ENCODE measurements at places on chromosomes 7 and 10.

GRCh38 chr7:135192914-135193536 is 18.3 kb downstream of the WDR91 start:
- DNase-seq = no peak

GRCh38 chr10:92829786-92830377 is 18.4 kb upstream of the EXOC6 start:
- DNase-seq = no peak

GRCh38 chr7:65839846-65840245 is 33.0 kb upstream of the VKORC1L1 start:
- DNase-seq = no peak

GRCh38 chr7:151724920-151725584 is 151.9 kb downstream of the PRKAG2 start:
- no peak for DNase-seq

DNA sequence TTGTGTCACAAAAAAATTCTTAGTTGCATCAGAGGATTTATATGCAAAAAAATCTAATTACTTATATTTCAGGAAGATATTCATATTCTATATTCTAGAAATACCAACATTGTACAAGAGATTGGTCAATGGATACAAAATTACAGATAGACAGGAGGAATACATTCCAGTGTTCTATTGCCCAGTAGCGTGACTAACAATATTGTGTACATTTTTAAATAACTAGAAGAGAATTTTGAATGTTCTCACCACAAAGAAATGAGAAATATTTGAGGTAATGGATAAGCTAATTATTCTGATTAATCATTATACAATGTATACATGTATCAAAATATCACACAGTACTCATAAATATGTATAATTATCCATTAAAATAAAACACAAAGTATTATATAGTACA is 253.3 kb downstream of the IPMK start:
- DNase-seq = no peak

DNA sequence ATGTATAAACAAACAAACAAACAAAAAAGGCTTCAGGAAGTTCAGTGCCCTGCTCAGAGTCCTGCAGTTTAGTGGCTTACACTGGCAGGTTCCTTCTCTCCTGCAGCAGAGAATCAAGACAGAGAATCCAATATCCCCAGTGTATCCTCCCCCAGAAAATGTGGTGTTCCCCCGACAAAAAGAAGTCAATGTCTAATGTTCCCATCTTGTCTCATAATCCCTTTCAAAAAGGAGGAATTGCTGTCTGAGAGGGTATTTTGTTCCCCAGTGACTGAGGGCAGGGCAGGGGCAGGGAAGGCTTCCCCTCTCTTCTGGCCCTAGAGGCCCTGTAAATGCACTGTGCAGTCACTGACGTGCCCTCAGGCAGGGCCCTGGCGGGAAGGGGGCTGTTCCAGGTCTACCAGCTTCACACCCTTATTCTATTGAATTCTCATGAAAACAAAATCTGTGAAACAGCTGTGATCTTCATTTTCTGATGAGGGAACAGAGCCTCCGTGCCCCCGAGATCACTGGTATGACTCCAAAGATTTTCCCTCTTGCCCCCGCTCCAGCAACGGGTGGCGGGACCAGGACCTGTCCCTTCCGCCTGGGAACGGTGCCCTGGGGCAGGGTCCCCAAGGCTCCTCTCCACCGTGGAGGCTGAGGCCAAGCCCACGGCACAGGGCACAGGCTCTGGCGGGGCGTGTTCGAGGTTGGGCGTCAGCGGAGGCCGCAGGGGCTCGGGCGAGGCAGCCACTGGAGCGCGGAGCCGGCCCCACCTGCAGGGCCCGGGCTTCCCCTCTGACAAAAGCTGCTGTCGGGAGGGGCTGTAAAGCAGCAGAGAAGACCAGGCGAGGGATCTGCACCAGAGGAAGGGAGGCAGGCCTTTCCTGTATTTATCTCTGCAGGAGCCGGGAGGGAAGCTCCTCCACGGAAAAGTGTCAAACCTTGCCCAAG is 13.4 kb upstream of the WDFY4 start:
- DNase-seq = no peak

DNA sequence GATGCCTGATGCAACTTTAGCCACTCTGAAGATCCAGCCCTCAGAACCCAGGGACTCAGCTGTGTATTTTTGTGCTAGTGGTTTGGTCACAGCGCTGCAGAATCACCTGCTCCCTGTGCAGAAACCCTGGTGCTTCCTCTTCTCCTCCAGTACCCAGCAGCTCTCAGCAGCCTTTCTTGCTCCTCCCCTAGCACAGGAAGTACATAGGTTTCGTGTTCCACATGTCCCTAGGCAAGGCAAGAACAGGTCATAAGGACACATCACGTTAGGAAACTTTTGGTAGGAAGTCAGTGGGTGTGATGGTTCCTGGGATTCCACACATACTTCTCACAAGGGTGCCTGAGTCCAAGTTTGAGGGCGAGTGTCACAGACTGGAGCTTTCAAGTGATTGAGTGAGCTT is 167.9 kb upstream of the PRSS1 start:
- DNase-seq = no peak

Data from amygdala (tissue), 56 donors.